ENCODE measurements at places on chromosomes 7 and 10.

DNA sequence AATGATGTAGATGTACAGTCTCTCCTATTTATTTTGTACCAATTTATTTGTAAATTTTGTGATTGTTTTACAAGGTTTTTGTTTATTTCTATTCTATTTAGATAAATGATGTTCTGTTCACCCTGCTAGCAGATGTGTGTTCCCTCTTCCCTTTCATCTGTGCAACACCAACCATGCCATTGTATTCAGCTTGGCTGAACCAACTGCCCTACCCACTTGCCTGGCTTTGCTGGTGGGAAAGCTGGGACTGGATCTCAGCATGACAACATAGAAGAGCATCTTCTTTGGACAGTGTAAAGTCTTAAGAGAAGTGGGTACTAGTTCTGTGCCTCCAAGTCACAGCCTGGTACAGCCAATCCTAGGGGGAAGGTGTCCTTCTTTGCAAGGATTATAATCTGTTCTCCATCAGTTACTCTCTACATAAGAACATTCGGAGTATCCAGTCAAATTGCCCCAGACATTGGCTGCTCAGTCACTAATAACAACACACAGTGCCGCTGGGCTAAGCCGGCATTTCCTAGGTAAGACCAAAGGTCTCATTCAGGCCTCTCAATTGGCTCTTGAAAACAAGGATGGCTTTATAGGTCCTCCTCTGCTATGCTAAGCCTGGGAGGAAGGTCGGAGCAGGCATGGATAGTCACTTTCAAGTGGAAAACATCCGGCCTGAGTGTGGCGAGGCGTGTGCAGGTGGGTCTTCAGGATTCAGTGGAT, 109.7 kb downstream of the NT5C2 start:
- DNase-seq = no peak

DNA sequence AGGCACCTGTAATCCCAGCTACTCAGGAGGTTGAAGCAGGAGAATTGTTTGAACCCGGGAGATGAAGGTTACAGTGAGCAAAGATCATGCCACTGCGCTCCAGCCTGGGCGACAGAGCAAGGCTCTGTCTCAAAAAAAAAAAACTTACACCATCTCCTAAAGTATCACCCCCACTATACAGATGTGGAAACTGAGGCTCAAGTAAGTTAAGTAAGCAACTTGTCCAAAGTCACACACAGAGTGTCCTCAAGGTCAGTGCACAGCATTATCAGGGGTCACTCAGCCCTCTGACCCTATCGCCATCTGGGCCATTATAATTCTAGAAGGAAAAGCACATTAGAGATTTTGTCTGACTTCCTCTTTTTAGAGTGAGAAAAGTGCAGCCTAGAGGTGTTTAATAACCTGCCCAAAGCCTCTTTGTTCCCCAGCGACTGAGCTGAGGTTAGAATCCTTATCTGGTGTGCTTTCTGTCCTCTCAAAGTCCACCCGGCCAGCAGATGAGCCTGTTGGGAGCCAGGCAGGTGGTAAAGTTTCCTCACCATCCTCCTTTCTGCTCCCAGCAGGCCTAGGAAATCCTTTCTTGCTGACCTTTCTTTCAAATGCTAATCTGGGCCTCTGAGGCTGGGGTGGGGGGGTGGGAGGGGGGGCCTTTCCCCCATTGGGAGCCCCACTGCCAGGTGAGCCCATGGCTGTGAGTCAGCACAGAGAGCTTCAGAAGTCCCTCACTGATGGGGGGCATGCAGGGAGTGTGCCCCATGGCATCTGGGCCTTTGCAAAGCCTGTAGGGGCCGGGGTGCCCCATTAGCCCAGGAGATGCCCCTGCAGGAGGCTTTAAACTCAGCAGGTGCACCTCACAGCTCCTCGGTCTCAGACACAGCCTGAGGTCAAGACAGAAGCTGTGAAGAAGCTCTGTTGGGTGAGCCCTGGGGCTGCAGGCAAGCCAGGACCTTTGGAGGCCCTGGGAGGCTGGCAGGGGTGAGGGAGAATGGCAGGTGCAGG, 12.0 kb upstream of the KCNMA1 start:
- DNase-seq = no peak

GRCh38 chr10:95290461-95291364, at the start of gene PDLIM1:
Gene PDLIM1, minus strand, starts transcription at chr10:95291003. Its CDS starts 88 bp downstream, at chr10:95290915.
- no peak for DNase-seq

DNA sequence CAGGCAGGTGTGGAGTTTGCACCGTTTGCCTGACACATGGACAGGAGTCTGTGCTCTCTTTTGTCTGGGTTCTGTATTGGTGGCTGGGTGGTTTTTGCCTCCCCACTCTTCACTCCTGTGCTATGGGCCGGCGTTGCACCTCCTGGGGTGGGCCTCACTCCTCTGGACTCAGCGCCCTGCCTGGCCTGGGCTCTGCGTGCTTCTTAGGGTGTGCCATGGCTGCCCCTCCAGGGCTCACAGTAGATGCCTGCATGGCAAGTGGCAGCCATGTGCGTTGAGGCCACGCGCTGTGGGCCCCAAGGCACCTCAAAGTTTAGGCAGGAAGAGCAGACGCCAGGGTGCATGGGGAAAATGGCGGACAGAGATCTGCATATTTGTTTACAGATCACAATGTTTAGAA, 319.8 kb downstream of the ADARB2 start:
- DNase-seq = no peak
